ENCODE measurements at places on chromosomes 6 and 20. TPM values are rescaled to one million over a fixed set of nuclear protein-coding genes. Genes with fewer than 3 reads are reported as not detected.

NOTCH4 gene
- total RNA-seq, result 10.6 TPM

PDE10A gene
- 14.0 TPM for total RNA-seq

GNL1 gene
- 40.2 TPM for total RNA-seq

TNXB gene
- 214 TPM for total RNA-seq

FILIP1 gene
- 71.9 TPM for total RNA-seq

SUMO4 gene
- total RNA-seq, result 5.5 TPM

ALDH8A1 gene
- total RNA-seq, result not detected

ASIP gene
- not detected for total RNA-seq

PLN gene
- total RNA-seq, result 24.5 TPM

KCNK15 gene
- total RNA-seq, result 0.41 TPM

APMAP gene
- 47.4 TPM for total RNA-seq

TPD52L1 gene
- 75.4 TPM for total RNA-seq
